Stimulated activated naive CD4-positive, alpha-beta T cell (primary cell): ENCODE measurements at places on chromosomes 6 and 20.

- DNase-seq: no peak
Measured at GRCh38 chr6:148317739-148318138, 24.9 kb upstream of the SASH1 start.

- no peak for DNase-seq
Measured at GRCh38 chr6:155510879-155511278, 55.2 kb upstream of the NOX3 start.

DNA sequence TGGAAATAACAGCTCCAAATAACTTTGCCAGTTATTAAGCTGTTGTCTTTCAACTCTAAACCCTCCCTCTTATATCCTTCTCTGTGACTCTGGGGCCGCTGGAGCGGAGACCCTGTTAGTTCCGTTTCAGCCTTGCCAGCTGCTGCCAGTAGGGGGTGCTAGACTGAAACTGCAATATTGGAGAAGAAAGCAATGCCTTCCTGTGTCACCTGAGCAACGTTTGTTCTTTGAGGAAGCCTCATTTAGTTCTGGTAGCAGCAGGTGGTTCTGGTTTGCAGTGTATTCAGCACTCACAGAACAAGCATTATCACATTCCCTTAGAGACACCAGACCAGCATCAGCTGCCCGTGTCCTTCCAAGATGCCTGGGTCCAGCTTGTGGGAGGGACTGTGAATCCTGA is 22.9 kb upstream of the JAG1 start:
- no peak for DNase-seq

DNA sequence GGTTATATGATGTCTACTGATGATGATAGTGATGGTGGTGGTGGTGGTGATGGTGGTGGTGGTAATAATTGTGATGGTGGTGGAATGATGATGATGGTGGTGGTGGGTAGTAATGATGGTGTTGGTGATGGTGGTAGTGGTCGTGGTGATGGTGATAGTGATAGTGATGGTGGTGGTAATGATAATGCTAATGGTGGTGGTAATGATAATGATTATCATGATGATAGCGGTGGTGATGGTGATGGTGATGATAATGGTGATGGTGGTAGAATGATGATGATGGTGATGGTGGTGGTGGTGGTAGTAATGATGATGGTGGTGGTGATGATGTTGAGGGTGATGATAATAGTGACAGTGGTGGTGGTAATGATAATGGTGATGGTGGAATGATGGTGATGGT is 4.5 kb upstream of the LPA start:
- DNase-seq: no peak

DNA sequence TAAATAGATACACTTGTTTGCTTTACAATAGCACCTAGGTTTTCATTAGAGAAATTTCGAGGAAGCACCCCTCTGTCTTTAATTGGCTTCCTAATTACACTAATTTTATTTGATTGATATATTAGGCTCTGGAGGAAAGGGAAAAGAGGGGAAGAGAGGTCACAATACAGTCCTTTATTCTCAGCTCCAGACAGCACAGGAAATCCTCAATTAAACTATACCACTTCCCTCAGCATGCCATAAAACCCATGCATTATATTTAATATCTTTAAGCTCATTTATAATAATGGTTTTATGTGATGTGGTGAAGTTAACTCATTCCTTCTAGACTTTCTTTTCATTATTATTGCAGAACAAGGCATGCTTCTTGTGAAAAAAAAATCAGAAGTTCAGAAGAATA is 17.7 kb upstream of the PDE7B start:
- no peak for DNase-seq

- DNase-seq: no peak
Measured at GRCh38 chr20:9635750-9636149, 121.4 kb downstream of the LAMP5 start.

DNA sequence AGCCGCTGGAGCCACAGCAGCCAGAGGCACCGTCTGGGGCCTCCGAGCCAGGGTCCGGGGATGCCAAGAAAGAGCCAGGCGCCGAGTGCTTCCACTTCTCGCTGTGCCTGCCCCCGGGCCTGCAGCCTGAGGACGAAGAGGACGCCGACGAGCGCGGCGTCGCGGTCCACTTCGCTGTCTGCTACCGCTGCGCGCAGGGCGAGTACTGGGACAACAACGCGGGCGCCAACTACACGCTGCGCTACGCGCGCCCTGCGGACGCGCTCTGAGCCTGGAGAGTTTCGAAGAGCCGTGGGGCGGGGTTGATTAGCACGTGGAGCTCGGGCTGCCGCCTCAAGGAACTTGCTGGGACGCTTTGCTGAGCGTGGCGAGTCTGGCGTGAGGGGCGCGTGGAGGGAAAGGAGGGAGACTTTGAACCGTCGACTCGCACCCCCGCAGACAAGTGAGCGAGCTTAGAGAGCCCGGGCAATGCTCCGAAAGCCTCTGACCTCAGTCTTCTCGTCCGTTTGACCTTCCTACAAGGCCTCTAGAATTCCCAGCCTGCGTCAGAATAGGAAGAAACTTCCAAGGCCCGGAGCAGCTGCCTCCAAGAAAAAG is 1.3 kb downstream of the PPP1R3G start:
- DNase-seq: no peak

DNA sequence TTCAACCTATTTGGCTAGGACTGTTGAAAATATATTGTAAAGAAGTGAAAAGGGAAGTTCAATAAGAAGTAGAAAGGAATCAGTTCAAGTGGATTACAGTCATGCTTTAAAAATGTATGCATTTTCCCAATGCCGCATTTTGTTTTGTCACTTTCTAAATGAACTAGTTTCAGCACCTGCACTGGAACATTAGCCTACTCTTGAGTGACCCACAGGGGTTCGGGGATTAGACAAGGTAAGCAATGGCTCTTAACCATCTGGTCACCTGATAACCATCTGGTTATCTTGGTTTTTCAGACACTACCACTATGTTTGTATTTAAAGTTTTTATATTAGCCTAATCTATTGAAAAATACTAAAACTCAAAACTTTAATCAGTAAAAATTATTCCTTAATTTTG is 97.6 kb downstream of the CD164 start:
- no peak for DNase-seq

- no peak for DNase-seq
Measured at GRCh38 chr6:12265791-12266190, 24.4 kb upstream of the EDN1 start.

DNA sequence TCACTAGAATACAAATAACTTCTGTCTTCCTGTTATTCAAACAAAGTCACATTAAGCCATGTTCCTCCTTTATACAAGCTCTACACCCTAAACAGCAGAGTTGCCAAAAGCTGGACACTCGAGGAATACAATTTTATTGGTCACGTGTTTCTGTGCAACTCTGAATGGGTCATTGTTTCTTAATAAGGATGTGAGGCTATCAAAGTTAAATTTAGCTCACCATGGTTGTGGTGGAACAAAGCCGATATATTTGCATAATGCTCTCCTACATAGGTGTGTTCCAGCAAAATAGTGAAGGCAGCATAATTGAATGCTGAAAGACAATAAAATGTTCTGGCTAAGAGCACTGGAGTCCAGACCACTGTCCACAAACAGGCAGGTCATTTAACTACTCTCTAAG is 36.9 kb upstream of the CD2AP start:
- DNase-seq: no peak

GRCh38 chr20:62784497-62784896 is 11.8 kb upstream of the MRGBP start:
- DNase-seq: no peak

DNA sequence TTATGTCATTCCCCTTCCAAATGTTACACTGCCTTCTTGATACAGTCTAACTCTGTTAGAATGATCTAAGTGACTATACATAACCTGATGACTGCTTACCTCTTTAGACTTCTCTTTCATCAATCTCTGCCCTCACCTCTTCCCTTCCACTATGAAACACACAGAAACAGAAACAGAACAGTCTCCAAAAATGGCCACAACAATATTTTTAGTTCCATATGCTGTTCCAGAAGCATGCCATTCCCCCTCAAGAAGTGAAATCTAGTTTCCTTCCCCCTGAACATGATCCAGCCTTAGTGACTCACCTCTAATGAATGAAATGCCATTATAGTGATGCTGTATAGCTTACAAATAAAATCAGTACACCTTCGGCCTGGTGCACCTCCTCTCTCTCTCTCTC is 229.3 kb upstream of the TENT5A start:
- DNase-seq: no peak

DNA sequence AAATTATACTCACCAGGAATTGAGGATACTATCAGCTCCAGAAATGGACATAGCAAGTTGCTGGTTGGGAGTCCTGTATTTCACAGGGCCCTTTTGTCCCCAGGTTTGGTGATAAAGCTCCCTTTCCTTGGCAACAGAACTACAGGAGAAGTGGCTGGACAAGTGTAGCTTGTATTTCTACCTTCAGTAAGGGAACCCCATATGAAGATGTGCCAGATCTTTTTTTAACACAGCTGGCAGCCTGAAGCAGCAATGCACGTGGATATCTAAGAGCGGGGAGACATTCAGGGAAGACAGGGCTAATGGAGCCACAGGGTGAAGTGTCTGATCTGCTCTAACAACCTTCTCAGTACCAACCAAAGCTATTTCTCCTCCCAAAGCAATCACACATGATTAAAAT is 373.9 kb upstream of the ID4 start:
- DNase-seq: no peak

- no peak for DNase-seq
Measured at GRCh38 chr6:133705066-133705465, 183.8 kb upstream of the TCF21 start.

DNA sequence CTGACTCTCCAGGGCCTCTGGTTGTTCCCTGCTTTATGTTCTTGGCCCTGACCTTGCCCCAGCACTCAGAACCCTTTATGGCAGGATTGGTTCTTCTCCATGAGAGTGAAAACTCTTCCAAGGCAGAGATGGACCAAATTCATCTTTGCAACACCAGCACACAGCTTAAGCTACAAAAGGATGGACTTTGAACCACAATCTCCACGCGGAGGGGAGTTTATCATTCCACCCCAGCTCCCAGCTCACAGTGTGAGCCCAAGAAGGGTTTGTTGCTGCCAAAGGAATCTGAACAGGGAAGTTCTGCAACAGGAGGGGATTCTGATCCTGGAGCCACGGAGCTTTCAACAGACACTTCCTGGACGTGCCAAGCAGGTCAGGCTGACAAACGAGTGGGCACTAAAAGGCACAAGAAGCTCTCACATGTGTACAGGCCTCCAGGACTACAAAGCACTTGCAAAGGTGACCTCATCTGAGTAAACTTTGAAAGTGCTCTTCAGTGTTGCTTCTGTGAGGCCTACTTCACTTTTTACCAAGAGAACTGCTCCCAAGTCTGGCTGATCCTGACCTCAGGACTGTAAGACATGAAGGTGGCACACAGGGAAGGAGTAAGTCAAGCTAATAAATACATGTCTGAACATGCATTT is 8.9 kb downstream of the FITM2 start:
- no peak for DNase-seq

GRCh38 chr20:63842258-63842657 is 11.2 kb upstream of the ZBTB46 start:
- DNase-seq: no peak

DNA sequence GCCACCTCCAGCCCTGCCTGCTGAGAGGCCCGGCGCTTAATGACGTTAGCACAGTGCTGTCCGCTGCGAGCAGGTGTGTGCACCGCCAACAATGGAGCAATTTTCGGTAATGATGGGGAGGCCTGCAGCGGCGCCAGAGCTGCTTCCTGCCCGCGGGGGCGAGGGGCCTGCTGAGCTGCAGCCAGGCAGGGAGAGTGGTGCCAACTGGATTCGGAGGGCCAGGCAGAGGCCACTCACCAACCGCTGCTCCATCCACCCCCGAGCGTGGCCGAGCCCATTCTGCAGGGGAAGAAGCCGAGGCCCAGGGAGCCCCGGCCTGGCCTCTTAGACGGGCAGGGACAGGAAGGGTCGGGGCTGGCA is 9.6 kb downstream of the HRH3 start:
- no peak for DNase-seq

GRCh38 chr6:45394586-45395095 is 16.9 kb upstream of the SUPT3H start:
- no peak for DNase-seq
